SJSA1 (cell line): ENCODE measurements at places on chromosomes 12 and 14.

DNA sequence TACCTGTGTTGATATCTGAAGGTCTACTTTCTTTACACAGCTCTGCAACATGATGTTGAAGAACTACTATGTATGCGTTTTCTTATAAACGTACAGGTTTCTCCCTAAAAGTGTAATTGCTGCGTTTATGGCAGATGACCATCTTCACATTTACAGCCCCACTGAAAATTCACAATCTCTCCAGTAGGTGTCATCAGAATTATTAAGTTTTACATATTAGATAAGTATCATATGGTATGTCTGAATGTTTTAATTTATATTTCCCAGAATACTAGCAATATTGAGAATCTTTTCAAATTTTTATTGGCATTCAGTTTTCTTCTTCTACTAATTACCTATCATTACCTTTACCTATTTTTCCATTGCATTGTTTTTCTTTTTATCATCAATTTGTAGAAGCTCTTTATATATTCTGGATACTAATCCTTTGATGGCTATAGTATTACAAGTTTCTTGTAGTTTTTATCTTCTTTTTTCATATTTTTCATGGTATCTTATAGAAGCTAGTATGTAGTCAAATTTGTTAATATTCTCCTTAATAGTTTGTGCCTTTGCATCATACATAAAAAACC is 123.5 kb downstream of the CAPZA3 start:
- DNase-seq, result peak; percentile 33

- DNase-seq, result no peak
Measured at GRCh38 chr14:24849471-24849870, 200.5 kb downstream of the STXBP6 start.

DNA sequence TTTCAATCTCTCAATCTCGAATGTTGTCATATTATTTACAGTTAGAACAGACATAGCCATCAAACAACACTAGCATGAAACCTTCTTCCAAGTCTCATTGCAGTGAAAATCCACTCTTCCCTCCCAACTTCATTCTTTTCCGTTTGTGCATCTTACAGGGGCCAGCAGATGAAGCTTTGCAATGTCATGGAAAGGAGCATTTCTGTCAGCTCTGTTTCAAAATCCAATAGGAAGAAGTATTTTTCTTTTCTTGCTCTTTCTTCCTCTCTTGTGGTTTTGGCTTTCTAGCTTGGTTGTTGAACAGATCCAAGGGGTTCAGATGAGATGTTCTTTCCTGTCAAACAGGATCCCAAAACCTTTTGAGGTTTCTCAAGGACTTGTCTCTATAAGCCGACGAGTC is 416.6 kb downstream of the AEBP2 start:
- DNase-seq, result no peak

GRCh38 chr14:68391311-68392014 is 401.4 kb downstream of the ZFP36L1 start:
- no peak for DNase-seq

GRCh38 chr12:48978291-48978740 is at the start of gene WNT1:
WNT1 (plus strand) TSS chr12:48978322; CDS start chr12:48978651, 329 bp downstream.
- no peak for DNase-seq

DNA sequence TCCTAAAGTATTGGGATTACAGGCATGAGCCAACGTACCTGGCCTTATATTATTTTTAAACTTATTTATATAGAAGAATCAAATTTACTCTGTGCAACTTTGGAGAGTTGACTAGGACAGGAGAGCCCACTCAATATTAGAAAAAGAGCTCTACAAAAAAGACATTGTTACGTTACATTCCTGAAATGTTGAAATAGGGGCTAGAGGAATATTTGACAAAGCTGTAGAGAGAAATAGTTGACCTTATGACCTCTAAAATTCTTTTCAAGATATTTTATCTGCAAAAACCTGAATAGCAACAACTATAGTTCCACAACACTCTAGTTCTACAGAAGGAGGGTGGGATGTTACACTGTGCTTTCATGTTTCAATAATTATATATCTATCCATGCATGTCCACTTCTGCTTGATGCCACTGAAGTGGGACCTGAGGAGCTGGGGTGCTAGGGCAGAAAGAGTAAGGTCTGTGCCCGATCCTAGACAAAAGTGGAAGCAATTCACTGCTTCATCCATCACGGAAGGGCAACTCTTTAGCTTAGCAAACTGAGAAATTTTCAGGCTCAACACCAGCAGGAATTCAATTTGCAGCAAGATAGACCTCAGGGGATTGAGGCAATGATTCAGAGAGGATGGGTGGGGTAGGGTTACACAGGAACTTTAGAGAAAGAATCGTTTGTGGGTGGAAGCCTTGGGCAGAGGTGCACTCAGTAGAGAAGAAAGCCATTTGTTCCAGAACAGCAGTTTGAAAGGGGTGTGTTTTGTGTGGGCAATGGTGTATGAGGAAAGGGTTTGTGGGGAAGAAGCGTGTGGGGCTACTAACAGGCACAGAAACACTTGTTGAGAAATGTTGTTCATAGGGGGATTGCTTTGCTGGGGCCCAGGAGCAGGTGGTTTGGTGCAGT is 16.0 kb upstream of the RNASE10 start:
- DNase-seq, result no peak

DNA sequence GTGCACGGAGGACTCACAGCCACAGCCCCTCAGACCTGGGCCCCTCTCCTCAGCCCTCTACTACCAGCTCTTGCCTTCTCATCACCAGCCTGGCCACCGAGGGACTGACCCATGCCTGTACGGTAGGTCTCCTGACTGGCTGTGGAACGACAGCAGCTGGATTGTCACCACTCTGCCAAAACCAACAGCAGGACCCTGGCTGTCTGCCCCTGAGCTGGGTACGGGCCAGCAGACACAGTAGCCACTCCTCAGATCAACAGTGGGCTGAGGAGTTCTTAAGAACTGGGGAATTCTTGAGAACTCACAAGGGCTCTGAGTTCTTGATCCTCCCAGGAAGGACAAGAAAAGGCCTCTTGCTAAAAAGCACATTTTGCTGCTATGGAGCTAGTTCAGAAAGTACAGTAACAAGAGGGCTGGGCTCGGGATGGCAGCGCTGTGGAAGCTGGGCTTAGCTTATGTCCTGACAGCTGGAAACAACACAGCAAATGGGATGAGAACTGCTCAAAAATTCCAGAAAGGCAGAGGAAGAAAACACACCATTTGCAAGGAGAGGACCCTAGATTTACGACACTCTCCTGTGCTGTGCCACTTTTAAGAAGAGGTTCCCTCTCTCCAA is 176.4 kb downstream of the ANO2 start:
- DNase-seq, result no peak

DNA sequence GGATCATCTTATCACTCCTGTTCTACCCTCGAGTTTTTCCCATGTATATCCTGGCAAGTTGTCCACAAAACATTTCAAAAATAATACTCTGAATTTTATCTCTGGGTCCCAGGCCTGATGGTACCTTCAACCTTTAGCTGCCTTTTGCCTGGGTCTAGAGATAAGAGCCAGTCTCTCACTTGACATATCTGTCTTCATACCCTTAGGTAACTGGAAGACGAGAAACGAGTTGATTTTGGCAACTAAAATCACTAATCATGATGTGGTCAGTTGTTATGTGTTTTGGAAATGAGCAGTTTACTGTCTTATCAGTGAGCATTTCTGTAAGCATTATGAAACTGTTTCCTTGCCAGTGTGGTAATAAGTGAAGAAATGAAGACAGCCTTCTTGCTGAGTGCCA is 6.3 kb downstream of the RNF10 start:
- DNase-seq, result no peak

DNA sequence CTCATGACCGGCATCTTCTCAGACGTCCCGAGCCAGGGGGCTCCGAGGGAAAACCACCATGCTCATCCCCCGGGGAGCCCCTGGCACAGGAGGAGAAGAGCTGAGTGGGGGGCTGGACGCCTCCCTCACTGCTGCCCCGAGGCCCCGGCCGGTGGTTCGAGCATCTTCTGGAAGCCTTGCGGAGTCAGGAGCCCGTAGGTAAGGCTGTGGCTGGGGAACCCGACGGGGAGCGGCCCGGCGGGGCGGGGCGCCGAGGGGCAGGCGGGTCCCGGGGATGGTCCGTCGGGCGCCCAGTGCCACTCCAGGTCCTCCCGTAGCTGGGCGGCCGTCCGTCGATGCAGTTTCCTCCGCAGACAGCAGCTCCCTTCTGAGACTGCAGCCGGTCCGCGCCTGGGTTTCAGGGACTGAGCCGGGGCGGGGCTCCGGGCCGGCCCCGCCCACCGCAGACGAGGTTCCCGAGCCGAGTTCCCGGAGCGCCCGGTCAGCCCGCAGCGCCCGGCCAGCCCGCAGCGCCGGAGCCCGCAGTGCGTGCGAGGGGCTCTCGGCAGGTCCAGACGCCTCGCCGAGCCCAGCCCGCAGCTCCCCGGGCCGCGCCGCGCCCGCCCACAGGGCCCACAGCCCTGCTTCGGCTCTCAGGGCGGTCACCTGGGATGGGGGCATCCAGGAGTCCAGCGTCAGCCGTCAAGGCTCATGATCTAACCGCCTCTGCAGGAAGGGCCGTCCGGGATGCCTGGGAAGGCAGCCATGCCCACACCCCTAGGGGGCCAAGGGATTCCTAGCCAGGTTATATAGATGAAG is at the start of gene PGF:
Gene PGF (minus strand): TSS at position 369 of the 798 bp plus-strand sequence. CDS start 355 bp downstream, at position 14.
- DNase-seq, result no peak

GRCh38 chr14:86543521-86543920 is 1013.6 kb downstream of the FLRT2 start:
- DNase-seq, result no peak

DNA sequence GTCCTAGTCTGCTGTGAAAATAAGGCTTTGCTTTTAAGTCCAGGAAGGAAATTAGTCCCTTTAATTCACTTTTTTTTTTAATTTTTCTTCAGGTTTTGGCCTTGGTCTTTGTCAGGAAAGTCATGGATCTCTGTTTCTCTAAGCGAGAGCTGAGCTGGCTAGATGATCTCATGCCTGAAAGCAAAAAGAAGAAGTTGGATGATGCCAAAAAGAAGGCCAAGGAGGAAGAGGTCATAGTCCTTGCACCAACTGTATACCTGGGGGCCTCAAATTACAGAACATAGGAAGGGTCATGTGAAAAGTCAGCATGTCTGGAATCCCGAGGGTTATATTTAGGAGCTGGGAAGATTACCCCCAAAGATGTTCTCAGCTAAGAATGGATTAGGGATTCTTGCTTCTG is 72.3 kb downstream of the SLC4A8 start:
- no peak for DNase-seq

GRCh38 chr12:11882301-11883019 is 188.3 kb upstream of the BCL2L14 start:
- DNase-seq, result no peak

DNA sequence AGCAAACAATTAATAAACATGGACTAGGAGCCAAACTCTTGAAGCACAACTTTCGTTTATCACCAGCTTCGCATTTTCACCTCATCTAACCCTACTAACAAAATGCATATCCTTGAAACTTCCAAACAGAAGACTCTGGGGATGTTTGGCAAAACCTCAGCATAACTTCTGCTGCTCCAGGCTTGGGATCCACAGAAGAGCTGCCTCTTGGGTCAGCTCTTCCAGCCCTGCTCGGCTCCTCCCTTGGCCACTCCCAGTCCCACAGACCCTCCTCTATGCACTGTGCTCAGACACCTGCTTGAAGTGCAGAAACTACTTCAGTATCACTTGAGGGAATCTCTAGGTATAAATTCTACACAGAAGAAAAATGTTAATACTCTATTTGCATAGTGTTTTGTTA is 110.0 kb upstream of the AMIGO2 start:
- DNase-seq, result no peak

DNA sequence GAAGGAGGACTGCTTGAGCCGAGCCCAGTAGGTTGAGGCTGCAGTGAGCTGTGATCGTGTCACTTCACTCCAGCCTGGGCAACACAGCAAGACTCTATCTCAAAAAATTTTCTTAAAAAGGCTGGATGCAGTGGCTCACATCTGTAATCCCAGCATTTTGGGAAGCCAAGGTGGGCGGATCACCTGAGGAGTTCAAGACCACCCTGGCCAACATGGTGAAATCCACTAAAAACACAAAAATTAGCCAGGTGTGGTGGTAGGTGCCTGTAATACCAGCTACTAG is 17.1 kb upstream of the MDM2 start:
- no peak for DNase-seq

DNA sequence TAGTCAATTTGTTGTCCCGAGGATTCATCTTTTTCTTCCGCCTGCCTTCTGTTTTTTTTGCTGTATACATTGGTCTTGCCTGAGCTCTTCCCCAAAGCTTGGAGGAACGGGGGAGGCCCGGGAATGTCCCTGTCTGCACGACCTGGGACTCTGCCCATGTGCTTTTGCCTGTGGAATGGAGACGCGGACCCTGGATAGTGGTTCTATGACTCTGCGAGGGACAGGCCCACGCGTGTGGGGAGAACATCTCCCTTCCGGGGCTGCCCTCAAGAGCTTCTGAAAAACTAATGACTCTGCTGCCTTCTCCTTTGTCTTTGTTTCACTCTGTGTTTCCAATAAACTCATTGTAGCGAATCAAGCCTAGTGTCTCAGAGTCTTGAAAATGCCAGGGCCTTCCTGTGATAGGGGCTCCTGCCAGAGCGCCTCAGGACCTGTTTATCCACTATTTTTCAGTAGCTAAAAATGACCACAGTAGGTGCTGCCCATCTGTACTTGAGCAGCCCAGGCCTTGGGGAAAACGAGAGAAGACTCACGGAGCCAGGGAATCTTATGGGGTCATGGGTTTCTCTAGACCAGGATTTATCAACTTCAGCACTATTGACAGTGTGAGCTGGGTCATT is 12.3 kb downstream of the KRT83 start:
- DNase-seq, result no peak

DNA sequence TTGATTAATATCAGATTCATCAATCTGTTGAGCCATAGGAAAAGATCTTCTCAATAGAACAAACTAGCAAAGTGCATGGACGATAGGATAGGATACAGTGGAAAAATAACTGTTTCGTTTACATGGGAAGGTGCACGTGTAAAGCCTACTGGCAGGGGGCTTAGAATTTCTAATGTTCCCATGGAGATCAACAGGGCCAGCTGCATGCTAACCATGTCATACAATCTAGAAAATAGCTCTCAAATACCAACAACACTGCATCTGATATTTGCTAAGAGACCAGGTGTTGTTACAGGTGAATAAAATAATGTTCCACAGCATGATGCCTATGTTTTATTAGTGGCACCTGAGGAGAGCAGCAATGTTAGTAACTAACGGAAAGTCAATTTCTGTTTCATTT is 72.5 kb downstream of the ACSS3 start:
- DNase-seq, result no peak

DNA sequence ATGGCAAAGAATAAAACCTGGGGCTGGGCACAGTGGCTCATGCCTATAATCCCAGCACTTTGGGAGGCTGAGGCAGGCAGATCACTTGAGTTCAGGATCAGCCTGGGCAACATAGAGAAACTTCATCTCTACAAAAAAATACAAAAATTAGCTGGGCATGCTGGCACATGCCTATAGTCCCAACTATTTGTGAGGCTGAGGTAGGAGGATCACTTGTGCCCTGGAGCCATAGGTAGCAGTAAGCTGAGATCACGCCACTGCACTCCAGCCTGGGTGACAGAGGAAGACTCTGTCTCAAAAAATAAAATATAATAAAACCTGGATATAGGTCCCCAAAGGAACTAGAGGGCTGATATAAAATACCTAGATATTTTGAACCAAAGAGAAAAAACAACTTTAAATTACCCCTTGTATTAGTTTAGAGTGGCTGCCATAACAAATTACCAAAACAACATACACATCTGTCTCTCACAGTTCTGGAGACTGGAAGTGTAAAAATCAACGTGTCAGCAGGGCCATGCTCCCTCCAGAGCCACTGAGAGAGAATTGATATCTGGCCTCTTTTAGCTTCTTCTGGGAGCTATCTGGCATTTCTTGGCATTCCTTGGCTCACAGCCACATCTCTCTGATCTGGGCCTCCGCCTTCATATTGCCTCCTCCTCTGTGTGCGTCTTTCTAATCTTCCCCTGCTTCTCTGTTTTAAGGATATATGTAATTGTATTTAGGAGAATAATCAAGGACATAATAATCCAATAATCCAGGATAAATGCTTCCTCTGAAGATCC is 47.9 kb upstream of the ATF7IP start:
- DNase-seq, result no peak

- no peak for DNase-seq
Measured at GRCh38 chr14:46036099-46036498, 615.5 kb downstream of the RPL10L start.
